Left kidney (tissue), 8 donors: ENCODE measurements at places on chromosomes 1 and 21.

- no peak for DNase-seq
These were observed 41.0 kb downstream of the RUNX3 start for GRCh38 chr1:24888971-24889676.

DNA sequence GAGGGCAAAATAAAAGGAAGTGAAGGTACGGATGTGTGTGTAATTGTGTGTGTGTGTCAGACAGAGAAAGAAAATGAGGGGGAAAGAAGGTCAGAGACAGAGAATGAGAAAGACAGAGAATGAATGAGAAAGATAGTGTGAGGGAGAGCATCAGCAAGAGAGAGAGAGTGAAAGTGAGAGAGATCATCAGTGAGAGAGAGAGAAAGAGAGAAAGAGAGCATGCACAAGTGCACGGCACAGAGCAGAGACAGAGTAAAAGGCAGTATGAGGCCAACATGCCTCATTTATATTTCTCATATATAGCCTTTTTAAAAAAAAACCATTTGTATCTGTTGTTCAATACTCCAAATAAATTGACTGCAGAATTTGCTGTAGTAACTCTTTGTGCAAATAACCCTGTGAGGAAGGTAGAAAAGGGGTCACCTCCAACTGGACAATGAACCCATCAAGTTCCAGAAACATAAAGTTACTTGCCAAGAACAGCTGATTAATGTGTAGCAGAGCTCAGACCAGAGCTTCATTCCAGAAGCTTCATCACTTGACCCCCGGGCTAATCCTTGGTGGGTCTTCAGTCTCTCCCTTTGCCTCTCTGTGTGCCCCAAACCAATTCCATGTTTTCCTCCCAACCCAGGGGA, 1.2 kb downstream of the HSD3B2 start:
- no peak for DNase-seq

DNA sequence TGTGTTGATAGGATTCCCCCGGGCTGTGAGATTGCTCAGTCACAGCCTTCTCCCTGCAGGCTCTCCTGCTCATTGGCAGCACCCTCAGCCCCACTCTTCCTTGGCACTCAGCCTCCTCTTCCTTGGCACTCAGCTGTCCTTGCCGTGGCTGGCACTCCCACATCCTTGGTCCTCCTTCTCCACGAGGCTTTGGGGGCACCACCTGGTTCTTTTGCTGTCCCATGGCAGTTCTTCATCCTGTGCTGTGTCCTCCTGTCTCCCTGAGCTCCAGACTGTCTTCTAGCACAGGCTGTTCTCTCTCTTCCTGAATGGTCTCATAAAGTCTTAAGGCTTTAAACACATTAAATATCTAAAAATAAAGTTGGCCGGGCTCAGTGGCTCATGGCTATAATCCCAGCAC, 27.0 kb downstream of the PKNOX1 start:
- DNase-seq = no peak

GRCh38 chr1:241591317-241591716, 48.9 kb downstream of the CHML start:
- no peak for DNase-seq

DNA sequence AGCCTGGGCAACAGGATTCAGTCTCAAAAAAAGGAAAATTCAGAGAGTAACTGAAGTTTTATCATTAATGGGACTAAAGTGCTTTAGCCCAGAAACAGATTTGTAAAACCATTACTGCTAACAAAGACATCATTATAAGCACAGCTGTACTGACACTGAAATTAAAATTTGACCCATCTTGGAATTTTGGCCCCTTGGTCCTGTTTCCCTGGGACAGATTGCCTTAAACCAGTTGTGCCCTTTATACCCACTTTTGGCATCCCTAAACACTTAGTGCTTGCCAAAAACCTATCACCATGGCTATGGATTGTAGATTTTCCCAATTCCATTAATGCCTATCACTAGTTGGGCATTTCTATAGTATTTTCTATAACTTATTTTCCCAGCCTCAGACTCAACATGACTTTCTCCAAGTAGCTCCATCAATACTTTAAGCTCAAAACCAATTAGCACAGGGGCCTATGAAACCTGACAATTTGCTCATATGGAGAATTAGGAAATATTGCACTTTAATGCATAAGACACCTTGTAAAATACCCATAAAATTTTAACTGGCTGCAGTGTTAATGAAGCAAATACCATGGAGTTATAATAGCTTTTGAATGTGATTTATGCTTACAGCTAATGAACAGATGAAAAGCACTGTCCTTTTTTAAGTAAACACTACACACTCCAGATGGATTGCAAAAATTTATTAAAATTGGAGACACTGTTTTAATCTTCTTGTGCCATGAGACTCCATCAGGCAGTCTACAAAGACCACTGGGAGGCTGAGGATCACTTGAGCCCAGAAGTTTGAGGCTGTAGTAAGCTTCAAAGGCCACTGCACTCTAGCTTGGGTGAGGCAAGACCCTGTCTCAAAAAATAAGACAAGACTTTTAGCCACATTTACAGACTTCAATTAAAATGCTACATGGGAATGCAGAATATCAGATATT, 4.3 kb downstream of the GAS5 start:
- DNase-seq = no peak

DNA sequence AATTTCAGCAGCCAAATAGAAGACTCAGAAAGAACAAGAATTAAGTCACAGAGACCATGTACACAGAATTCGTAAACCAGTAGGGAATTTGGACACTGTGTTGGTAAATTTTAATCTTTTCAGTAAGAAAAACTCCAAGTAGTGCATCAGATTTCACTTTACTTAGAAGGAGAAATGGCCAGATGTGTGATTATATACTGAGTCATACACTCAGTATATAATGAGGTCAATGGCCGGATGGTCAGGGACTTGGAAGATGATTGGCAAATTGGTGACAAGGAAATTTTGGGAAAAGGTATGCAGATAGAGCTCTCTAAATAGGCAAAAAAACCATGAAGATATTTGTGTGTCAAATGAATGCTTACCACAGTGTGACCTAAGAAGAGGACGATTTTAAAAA, 399.8 kb upstream of the LRRC7 start:
- DNase-seq = no peak

DNA sequence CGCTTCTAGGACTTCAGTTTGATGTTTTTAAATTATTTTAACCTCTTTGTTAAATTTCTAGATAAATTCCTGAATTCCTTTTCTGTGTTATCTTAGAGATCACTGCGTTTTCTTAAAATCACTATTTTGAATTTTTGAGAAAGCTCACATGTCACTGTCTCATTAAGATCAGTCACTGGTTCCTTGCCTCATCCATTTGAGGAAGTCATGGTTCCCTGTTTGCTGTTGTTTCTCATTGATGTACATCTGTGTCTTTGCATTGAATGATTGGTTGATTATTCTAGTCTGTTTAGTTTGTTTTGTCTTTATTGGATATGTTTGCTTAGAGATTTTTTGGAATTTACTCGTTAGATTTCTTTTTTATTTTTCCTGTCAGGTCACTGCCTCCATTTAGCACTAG, 50.1 kb downstream of the CRP start:
- no peak for DNase-seq

DNA sequence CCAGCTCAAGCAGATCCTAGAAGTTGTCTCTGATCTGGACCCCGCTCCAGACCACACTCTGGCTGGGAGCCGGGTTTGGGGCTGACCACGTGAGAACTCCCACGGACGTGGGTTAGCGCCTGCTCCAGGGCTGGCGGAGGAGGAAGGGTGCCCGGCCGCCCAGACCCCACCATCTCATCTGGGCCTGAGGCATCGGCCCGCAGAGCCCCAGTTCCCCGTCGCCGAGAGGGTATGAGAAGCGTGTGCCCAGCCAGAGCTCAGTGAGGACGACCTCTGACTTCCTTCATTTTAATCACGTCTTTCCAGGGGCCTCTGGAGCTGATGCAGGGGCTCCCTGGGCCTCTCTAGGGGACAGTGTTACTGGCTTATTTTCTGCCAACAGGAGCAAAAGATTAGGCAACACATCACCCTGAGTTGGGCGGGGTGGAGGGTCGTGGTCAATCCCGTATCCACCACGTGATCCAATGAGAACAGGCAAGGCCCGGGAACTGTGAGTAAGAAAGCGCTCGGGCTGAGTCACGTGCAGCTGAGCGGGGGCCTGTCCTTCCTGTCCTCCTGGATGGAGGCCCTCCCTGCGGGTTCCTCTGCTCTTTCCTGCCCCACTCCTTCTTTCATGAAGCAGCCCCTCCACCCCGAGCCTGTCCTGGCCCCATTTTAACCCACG, 81.1 kb downstream of the SIK1 start:
- DNase-seq = no peak

DNA sequence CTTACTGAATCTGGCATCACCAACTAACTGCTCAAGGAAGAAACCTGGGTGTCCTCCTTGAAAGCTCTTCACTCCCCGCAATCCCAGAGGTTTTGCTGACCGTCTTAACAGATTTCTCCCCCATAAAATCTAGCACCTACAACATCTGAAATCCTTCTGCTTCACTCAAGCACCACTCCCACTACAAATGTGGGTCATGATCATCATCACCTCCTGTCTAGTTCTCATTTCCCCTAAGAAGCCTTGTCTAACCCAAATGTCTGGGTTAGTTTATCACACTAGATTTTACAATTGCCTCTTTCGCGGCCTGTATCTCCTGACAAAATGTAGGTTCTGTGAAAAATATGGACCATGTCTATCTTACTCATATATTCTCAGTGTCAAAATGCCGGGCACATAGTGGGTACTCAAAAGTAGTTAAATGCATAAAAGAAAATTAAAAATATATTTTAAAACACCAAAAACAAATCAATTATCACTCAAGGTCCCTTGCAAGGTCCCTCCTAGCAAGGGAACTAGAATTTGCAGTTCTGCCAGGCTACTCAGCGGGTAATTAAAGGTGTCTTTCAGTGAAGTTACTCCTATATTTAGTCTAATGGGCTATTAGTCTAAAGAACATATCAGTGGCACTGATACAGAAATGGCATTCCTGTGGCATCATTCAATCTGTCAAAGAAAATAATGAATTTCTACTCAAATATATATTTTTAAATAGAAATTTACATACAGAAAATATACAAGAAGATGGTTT, 19.6 kb downstream of the C21orf91 start:
- no peak for DNase-seq

DNA sequence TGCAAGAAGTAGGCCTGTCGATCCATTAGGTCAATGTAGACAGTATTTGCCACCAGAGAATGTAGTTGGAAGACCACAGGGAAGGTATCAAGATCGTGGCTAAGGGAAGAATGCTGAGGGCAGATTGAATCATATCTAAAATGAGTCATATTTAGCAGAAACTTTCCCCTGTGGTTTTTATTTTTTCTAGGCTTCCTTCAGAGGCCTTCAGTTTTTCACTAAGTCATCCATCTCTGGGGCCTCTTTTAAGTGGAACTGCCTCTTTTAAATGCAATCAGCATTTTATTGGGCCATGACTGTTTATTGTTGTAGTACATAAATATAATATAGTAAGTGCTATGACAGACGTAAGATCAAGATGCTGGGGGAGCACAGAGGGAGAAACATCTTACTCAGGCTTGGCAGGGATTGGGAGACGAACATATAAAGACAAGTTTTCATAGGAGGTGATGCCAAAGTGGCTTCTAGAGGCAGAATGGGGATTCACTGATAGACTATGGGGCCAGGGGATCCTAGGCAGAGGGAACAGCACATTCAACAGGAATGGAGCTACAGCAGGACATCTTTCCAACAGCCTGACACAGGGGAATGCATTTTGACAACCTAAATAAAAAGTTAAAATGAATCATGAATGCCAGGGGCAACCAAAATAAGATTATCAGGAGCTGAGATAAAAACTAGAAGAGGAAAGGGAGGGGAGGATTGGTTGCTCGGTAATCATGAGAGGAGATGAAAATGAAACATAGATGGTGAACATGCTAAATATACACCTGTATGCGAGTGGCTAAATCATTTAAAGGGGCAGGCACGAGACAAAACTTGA, 20.1 kb downstream of the UBE2U start:
- no peak for DNase-seq

DNA sequence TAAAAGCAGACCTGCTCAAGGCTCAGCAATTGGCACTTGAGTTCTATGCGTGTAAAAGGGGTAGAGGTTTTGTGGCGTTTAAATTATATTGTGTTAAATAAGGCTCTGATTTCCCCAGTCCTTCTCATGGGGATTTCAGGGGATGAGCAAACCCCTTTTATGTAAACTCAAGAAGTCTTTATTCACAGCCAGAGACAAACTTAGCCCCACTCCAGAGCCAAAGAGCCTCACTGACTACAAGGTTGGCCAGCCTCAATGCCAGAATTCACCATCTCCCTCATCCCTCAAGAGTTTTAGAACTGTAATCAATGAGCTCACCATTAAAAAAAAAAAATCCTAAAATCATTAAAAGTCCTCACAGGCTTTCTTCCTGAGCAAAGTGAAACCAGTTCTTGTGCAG, 107.8 kb downstream of the SLC30A10 start:
- DNase-seq = no peak

GRCh38 chr1:228871314-228872061, 136.2 kb downstream of the RHOU start:
- peak; percentile 53 for DNase-seq

DNA sequence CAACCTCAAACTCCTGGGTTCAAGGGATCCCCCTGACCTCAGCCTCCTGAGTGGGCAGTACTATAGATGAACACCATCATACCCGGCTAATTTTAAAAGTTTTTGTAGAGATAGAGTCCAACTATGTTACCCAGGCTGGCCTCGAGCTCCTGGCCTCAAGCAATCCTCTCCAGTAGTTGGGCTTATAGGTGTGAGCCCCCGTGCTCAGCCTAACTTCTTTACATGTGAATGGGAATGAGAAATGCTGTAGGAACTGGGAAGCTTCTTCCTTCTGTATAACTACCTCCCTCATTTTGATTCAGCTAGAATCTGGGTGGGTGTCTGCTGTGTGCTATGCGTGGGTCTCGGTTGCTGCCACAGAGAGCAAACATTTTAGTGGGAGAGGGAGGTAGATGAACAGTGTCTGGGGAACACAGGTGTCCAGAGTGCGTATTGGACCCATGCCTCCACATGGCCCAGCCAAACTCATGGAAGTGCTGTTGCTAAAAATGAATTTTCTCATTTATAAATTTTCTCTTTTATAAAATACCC, 150.6 kb downstream of the NOS1AP start:
- no peak for DNase-seq

GRCh38 chr1:25996966-25997827, 666 bp downstream of the PAFAH2 start:
- no peak for DNase-seq

DNA sequence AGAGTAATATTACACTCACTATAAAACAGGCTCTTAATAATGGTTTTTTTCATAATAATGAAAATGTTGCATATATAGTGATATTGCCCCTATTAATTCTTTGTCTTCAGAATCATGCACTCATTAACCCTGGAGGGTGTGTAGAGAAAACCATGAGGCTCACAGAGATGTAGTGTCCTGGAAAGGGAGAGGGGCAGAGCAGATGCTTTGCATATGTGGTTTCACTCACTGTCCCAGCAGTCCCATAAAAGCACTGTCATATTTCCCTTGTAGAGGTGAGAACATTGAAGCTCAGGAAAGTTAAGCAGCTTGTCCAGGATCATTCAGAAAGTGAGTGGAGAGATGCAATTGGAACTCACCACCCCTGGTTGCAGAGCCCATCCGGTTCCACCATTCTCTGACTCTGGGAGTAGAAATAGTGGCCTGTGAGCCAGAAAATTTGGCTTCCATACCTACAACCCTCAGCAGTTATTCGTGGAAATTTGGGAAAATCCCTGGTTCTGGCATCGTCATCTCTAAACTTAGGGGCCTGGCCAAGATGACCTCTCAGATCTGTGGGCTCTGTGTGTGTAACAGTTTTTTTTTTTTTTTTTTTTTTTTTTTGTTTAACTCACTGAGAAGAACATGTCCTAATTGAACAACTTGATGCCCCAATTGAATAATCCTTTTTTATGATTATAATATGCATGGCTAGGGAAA, 86.4 kb downstream of the RGL1 start:
- no peak for DNase-seq

GRCh38 chr1:76510672-76511557, 356.4 kb upstream of the ST6GALNAC5 start:
- no peak for DNase-seq

- DNase-seq = no peak
These were observed 138.5 kb upstream of the SYT6 start for GRCh38 chr1:114292194-114292593.
